ENCODE measurements at places on chromosomes 5 and 9.

DNA sequence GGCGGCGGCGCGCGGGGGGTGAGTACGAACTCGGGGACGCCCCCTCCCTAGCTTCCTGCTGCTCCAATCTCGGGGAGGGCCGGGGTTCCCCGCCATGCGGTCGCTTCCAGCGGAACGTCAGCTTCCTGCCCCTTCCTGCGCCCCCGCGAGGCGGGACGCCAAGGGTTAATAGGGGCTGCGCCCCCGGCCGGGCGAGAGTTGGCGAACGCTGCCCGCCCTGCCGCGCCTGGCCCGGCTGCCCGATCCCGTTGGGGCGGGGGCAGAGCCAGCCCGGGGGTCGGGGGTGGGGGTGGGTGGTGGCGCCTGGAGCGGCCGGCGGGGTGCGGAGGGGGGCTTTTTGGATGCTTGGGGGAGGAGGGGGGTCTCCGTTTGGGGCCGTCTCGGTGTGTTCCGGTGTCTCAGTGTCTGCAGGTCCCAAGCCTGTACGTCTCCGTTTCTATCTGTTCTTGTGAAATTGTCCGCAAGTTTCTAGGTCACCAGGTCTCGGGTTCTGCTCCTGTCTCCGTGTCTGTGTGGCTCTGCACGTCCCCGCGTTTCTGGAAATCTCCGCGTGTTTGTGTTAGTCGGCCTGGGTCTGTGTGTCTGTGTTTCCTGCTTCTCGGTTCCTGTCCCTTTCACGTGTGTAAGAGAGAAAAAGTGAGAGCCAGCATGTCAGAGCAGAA is 789 bp downstream of the COL27A1 start:
- DNase-seq: peak; percentile 42

- no peak for DNase-seq
Observed at GRCh38 chr5:78611126-78611605, 37.4 kb downstream of the LHFPL2 start.

DNA sequence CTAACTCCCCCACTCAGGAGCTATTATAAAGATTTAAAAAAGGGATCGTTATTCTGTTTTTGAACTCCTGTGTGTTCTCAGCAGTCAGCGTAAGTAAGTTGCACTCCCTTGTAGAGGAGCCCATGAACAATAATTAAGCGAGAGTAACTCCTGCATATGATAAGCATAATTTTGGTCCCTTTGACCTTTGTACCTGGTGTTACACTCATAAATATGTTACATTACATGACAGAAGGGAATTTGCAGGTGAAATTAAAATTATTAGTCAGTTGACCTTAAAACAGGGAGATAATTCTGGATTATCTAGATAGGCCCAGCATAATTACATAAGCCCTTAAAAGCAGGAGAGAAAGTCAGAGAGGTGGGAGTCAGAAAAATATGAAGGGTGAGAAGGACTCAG is 197.3 kb downstream of the KCTD16 start:
- no peak for DNase-seq

DNA sequence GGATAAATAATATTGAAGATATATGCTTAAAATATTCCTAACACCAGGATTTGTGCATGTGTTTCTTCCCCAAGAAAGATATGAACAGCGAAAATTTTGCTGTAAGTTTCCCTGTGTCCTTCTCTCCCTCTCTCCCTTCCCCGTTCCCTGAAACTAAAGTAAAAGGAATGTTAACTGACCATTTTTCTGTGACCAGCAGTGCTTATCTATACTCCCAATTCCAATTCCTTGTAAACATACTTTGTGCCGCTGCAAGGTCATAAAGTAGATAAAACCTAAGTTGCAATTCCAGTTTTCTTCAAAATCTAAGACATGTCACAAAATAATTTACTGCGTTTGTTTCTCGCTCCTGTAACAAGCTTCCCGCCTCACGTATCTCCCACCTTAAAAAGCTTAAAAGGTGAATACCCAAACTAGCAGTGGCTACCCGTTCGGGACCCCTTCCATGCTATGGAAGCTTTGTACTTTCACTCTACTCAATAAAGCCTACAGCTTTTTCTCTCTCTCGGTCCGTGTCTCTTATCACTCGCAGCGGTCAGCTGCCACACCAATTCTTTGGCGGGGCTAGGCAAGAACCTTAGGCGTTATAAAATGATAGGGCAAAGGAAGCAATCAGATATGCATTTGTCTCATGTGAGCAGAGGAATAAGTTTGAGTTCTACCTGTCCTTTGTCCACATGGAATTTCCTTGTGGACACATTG is 1798.0 kb downstream of the EFNA5 start:
- peak; percentile 3 for DNase-seq

DNA sequence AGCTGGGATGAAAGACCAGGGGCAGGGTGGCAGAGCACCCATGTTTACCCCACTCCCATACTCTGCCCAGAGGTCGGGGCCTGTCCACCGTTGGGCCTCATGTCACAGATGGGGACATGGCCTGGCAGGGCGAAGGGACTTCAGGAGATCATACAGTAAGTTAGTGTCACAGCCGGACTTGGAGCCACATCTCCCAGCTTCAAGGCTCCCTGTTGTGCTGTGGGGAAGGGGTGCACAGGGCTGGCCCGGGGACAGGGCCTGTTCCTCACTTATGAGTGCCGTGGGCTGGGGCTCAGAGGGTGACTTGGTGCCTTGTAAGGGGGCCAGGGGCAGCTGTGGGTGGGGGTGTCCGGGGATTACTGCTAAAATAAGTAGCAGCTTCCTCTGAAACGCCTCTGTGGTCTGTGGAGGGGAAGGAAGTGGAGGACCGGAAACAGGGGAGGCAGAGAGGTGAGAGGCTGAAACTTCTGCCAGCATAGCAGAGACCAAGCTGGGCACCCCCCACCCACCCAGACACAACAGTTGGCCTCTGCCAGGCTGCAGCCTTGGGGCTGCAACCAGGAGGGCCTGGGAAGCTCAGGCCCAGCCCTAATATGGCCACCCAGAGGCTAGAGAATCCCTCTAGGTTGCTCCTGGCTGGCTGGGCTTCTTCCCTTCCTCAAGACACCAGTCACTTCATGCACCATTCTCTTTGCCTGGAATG is 41.1 kb upstream of the NEK6 start:
- no peak for DNase-seq

DNA sequence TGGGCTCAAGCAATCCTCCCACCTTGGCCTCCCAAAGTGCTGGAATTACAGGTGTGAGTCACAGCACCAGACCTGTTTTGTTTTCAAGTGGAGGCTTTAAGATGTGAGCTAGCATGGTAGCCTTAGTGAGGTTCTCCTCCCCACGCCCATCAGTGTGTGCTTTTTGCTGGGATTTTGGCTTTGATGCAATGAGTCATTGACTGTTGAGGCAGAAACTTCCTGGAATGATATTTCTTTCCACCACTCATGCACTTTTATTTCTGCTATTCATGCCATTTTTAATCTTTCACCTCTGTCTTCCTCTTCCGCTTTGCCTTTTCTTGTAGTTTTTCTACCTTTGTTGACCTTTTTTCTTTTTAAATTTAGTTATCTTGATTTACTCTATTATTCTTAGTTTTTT is 4.2 kb upstream of the NFIL3 start:
- DNase-seq: peak; percentile 83

- peak; percentile 71 for DNase-seq
Observed at GRCh38 chr5:172455511-172456061, 1.3 kb upstream of the SH3PXD2B start.

GRCh38 chr9:120556775-120557174 is 23.2 kb downstream of the CDK5RAP2 start:
- DNase-seq: no peak

DNA sequence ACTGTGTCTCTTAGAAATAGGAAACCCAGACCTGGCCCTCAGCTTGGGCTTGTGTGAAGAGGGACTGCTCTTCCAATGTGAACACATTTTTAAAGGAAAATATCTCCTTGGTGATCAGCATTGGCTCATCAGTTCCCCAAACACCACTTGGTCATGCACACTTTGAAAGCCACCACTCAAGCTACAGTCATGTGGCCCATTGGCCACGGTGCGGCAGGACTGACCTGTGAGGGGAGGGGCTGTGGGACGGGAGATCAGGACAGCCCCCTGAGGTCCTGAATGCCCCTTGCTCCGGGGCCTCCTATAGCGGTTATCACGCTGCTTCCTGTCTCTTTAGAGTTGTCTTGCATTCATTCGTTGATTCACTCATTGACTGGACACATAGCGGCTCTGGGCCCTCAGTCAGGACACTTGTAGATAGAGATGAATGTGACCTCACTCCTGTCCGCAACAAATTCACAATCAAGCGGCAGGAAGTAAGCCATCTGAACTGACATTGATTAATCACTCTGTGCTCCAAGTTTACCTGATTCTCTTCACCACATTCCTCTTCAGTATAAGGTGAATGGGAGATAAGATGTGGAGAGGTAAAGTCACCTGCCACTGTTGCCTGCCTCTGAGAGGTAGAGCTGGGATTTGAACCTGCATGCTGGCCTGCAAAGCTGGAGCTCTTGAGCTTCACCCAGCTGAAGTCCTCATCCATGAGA is 73.1 kb downstream of the COL15A1 start:
- DNase-seq: no peak

GRCh38 chr5:88691230-88691582 is 191.8 kb downstream of the MEF2C start:
- DNase-seq: no peak

GRCh38 chr9:126217250-126217653 is 109.4 kb upstream of the MVB12B start:
- DNase-seq: no peak

- DNase-seq: no peak
Observed at GRCh38 chr5:135147294-135148090, 113.5 kb upstream of the PITX1 start.

DNA sequence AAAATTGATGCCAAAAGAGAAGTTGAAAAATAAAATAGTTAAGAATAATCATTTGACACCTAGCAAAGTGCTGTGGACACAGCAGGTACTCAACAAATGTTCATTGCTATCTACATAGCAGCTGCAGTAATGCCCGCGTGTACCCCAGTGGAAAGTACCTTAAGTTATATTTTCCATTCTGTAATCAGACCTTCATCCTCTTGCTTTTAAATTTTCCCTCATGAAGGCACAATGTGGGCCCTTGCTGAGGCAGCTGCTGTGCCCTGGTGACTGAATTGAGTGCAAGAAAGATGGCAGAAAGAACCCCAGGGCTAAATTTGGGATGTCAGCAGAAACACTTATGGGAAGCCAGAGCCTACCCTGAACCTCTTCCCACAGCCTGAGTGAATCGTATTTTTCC is 65.9 kb downstream of the CYFIP2 start:
- no peak for DNase-seq

DNA sequence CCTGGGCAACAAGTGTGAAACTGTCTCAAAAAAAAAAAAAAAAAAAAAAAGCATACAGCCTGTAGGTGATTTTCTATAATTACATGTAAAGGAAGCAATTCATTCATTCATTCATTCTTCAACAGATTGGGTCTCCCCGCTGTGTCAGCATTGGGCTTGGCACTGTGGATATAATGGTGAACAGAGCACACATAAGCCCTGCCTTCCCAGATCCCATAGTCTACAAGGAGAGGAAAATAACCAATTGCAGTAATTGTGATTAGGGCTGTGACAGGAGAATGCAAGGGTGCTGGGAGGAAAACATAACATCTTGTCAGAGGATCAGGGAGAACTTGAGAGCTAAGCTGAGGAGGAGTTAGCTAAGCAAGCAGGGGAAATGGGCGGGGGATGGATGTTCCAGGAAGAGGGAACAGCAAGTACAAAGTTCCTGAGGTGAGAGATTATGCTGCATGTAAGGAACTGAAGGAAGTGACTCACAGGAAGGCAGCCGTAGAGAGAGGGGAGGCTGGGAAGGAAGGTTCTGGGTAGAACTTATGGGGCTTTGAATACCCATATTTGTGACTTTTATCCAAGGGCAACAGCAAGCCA is 24.0 kb upstream of the KLF9 start:
- DNase-seq: peak; percentile 97

- DNase-seq: peak; percentile 55
Observed at GRCh38 chr5:54171645-54172384, 138.6 kb downstream of the ARL15 start.

DNA sequence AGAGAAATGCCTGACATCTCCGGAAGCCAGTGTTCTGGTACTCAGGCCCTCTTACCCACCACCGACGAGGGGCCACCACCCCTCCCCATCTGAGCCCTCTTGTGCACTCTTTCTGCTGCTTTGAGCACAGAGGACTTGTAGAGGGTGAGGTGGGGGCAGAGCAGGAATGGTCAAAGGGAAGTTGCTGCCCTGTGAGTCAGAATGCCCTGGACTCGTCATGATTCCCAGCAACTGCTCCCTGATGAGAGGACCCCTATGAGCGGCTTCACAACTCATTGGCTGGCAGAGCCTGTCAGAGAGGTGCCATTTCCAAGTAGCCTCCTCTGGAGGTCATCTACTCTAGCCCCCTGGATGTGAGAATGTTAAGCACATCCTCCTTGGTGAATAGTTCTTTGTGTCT is 845 bp downstream of the ECSCR start:
- DNase-seq: peak; percentile 69
